ENCODE measurements at places on chromosomes 4 and X. TPM values are rescaled to one million over a fixed set of nuclear protein-coding genes. Genes with fewer than 3 reads are reported as not detected.
A peak's percentile ranks its signal among the peaks of the same experiment; 100 is the strongest.

- DNase-seq: no peak
These were observed 100.7 kb upstream of the STX18 start for GRCh38 chr4:4642496-4643000.

- DNase-seq: peak; percentile 81
These were observed 54.5 kb downstream of the LDB2 start for GRCh38 chr4:16843831-16844508.

GRCh38 chr4:42172128-42172790 lies 19.8 kb upstream of the BEND4 start:
- no peak for DNase-seq

DNA sequence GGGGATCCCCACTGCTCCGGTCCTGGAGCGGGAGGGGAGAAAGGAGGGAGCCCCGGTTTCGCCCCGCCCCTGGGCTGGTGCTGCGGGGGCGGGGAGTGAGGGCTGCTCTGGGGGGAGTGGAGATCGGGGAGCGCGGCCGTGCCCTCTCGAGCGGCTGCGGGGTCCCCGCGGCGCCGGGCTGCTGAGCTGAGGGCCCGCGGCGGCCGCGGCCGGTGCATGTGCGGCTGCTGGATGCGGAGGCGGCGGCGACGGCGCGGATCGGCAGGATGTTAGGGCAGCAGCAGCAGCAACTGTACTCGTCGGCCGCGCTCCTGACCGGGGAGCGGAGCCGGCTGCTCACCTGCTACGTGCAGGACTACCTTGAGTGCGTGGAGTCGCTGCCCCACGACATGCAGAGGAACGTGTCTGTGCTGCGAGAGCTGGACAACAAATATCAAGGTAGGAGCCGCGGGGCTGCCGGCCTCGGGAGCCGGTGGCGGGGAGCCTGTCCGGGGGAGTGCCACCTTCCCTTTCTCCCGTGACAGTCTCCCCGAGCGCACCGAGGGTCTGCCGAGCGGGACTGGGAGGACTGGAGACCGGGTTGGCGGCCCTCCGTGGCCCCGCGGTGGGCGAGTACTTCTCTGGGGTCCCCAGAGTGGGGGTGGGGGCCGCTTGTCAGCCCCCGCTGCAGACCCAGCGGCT lies at the start of gene ING2:
TSS of gene ING2 (plus strand) at position 129 of the 681 bp plus-strand sequence. CDS start at position 267, 138 bp downstream.
- peak; percentile 11 for DNase-seq

GRCh38 chrX:78092296-78092695 lies 11.8 kb upstream of the PGK1 start:
- peak; percentile 36 for DNase-seq

GRCh38 chr4:48379587-48380180 lies 38.4 kb downstream of the SLAIN2 start:
- DNase-seq: no peak

- peak; percentile 30 for DNase-seq
These were observed 233.0 kb upstream of the CLNK start for GRCh38 chr4:10917566-10917965.

DNA sequence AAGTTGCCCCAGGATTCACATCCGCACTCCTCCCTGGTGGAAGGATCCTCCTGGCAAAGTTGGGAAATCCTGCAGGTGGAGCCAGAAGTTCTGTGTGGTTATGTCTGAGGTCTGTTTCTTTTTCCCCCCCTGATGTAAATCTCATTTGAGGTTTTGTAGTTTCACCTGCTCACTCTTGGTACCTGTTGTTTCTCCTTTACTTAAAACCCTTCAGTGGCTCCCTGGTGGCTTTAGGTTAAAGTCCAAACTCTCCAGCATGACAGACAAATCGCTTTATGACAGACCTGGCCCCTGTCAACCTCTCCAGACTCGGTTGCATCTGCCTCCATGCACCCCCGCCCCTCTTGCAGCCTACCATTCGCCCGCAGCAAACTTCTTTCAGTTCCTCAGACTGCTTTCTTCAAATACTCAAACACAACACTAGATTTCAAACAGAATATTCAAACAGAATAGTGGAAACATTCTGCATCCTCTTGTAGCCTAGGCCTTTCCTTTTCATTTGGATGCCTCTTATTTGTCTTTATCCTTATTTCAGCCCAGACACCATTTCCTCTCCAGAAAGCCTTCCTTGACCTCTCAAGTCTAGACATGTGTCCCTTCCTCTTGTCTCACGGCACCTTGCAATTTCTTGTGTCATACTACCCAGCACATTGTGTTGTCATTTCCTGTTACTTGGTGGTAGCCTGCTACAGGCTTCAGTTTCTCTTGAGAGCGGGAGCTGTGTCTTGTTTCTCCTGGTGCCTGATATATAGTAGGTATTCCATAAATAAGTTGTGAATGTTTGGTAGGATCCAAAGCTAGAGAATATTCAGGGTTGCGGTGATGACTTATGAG lies 24.8 kb downstream of the IL13RA1 start:
- no peak for DNase-seq

The RAB33B gene
- total RNA-seq: 11.0 TPM

The COL4A6 gene
- total RNA-seq: 8.1 TPM

The FAM236D gene
- not detected for total RNA-seq

The INPP4B gene
- 2.8 TPM for total RNA-seq
